ENCODE measurements at places on chromosomes 2 and 18.

GRCh38 chr18:58823412-58823811, 41.3 kb upstream of the ZNF532 start:
- no peak for DNase-seq

DNA sequence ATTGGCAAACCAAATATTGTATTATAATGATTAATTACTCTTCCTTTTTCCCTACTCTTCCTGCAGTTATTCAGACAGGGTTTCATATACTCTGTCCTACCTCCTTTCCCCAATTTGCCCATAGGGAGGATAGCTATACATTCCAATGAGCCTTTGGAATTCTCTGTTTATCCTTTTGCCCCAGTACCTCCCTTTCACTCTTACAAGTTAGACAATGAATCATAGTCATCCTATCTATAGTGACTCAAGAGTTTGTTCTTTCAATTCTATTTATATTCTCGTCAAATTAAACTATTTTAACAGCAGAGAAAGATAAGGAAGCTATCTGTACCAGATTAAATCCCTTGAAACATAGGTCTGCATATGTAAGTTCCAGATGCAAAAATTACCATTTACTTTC, 437.5 kb downstream of the NR4A2 start:
- no peak for DNase-seq

GRCh38 chr18:6980363-6980762, 137.2 kb downstream of the LAMA1 start:
- DNase-seq: no peak

- DNase-seq: no peak
Observed at GRCh38 chr2:160635488-160635887, 141.9 kb upstream of the RBMS1 start.

GRCh38 chr2:196742216-196742615, 57.3 kb downstream of the GTF3C3 start:
- no peak for DNase-seq

DNA sequence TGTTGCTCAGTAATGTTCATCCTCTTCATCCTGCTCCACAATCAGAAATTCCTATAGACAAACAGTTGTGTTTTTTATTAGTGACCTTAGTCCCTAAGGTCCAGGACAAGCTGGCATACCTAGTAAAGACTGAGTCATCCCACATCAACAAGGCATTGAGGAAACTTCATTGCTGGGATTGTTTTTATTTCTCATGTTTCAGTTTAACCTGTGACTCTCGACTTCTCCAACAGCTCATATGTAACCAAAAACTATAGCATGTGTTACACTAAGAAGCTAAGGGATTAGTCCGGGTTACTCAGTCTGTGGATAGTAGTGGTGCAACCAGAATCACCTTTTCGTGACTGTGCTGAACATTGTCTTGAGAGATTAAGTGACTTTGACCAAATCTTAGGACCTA, 292.1 kb downstream of the RDH14 start:
- DNase-seq: no peak

- DNase-seq: no peak
Observed at GRCh38 chr2:55771612-55772011, 78.0 kb upstream of the PNPT1 start.
